Inflammatory macrophage treated with lipopolysaccharide for 1 hour (primary cell): ENCODE measurements at places on chromosomes 1 and 21.

GRCh38 chr21:29568020-29568697, 269.4 kb downstream of the BACH1 start:
- DNase-seq, result no peak

DNA sequence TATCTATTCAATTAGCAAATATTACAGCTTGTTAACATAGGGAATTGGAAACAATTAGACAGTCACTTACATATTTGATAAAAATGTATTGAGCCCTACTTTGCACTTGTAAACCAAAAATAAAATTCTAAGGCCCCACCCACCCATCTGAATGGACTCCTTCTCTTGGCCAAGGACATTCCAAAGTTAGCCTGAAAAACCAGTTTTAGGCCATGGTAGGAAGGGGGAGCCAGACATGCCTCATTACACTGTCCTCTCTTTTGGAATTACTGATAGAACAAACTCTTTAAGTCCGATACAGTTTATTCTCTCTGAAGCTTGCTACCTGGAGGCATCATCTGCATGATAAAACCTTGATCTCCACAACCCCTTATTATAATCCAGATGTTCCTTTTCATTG, 28.0 kb upstream of the TSPAN2 start:
- no peak for DNase-seq

DNA sequence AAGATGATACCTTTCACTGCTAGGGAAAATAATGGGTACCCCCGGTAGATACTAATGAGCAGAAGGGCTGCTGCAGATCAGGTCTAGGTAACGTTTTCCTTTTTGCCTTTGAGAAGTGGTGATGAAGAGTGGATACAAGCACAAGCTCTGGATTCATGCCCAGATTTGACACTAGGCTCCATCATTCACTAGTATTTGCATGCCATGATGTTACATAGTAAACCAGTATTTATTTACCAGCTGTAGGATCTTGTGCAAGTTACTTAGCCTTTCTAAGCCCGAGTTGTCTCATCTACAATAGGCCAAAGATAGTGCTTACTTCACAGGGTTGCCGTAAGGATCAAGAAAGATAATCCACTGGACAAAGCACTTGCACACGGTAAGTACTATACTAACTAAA, 14.2 kb downstream of the PTPN14 start:
- no peak for DNase-seq

DNA sequence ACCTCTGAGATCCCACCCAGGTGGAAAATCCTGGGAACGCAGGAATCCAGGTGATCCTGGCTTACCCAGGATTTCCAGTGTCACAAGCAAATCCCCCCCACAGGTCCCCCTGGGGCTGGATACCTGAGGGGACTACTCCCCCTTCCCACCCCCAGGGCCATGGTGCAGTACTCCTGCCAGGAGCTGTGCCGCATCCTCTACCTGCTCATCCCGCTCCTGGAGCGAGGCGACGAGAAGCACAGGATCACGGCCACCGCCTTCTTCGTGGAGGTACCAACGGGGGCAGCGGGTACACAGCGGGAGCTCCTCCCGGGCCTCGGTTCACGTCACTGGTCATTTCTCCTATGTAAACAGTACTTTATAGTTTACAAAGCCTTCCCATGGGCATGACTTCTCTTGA, 20.4 kb upstream of the TTC4 start:
- no peak for DNase-seq

- DNase-seq, result no peak
Observed at GRCh38 chr1:150262388-150263320, 5.1 kb downstream of the CA14 start.

- peak; percentile 81 for DNase-seq
Observed at GRCh38 chr21:44454747-44455523, at the start of gene LRRC3. TSS of gene LRRC3 (plus strand) at chr21:44455510. CDS start at chr21:44456645, 1,135 bp downstream.

DNA sequence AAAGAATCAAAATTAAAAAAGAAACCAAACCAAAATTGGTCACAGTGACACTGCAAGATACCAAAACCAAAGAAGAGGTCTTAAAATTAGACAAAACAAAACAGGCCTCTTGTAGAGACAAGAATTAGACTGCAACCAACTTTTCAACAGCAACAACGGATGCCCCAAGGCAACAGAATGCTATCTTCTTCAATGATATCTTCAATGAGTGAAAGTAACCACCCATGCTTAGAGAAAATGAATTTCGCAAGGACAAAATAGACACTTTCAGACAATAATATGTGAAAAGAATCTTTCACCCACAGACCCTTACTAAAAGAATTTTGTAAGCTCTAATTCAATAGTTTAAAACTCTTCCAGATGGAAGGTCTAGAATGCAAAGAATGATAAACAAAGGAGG, 41.7 kb downstream of the USP48 start:
- no peak for DNase-seq

- no peak for DNase-seq
Observed at GRCh38 chr1:201374364-201374763, 3.1 kb downstream of the TNNT2 start.
